ENCODE measurements at places on chromosomes 6 and 20. TPM values are rescaled to one million over a fixed set of nuclear protein-coding genes. Genes with fewer than 3 reads are reported as not detected.

DNA sequence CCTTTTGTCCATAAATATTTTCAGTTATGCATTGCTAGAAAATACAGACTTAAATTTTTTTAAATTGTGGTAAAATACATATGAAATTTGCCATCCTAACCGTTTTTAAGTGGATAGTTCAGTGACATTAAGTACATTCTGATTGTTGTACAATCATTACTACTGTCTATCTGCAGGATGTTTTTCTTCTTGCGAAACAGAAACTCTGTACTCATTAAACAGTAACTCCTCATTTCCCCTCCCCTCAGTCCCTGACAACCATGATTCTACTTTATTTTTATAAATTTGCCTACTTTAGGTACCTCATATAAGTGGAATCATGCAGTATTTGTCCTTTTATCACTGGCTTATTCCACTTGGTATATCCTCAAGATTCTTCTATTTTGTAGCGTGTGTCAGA is 21.3 kb downstream of the TAF11 start:
- no peak overlapping the region for H3K4me3 ChIP-seq
- no peak for DNase-seq
- H3K27me3 ChIP-seq, result no peaks in the 10 kb centered on the region
- peaks cover 6% of the 10 kb centered on the region for H3K36me3 ChIP-seq

- no peaks in the 10 kb centered on the region for H3K27me3 ChIP-seq
- peaks cover 41% of the 10 kb centered on the region for H3K4me1 ChIP-seq
- no peak for DNase-seq
- no peak overlapping the region for H3K27ac ChIP-seq
- H3K4me3 ChIP-seq, result no peak overlapping the region
Measured at GRCh38 chr6:111837007-111837406, 36.2 kb downstream of the FYN start.

DNA sequence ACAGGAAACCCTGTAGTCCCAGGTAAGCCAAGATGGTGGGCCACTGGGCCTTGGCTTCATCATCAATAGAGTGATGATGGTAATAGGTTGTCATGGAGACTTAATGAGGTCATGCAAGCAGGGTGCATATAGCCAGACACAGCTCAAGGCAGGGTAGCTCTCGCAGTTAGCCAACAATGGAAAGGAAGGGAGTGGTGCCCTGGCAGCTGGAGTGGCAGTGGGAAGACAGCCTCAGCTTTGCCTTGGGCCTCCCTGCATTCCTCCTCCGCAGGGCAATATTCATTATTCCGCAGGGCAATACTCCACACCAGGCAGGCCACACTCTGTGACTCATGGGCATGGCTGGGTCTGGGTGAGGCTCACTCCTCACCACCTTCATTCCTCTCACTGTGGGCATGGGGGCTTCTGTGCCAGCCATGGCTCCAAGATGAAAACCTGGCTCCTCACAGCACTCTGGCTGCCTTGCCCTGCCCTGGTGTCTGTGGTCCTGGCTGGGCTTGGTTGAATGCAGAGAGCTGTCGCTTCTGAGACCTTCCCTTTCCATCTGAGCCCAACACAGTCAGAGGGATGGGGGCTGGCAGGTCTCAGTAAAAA is 163.1 kb upstream of the PMEPA1 start:
- H3K36me3 ChIP-seq, result no peaks in the 10 kb centered on the region
- no peaks in the 10 kb centered on the region for H3K4me1 ChIP-seq
- peak; percentile 28 for DNase-seq

GRCh38 chr20:41352666-41353065 is 12.0 kb downstream of the LPIN3 start:
- DNase-seq, result no peak
- no peaks in the 10 kb centered on the region for H3K36me3 ChIP-seq

DNA sequence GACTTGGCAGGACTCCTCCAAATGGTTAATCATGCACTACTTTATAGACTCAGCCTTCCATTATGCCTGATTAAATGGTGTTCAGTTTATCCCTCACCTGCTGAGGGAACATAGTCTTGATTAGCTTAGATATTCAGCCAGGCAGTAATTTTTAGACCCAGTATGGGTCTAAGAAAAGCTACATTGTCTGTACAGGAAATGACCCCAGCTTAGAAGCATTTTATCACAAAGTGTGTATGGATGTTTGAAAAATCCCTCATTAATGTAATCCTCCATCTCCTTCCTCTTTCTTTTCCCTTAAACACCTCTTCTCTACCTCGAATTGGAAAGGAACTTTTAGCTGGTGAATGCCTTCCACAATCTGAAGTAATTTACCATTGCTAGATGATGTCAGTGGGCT is 252.2 kb upstream of the BMP2 start:
- no peaks in the 10 kb centered on the region for H3K4me1 ChIP-seq
- no peak for DNase-seq
- H3K27me3 ChIP-seq, result no peaks in the 10 kb centered on the region
- H3K4me3 ChIP-seq, result no peak overlapping the region
- no peak overlapping the region for H3K27ac ChIP-seq

DNA sequence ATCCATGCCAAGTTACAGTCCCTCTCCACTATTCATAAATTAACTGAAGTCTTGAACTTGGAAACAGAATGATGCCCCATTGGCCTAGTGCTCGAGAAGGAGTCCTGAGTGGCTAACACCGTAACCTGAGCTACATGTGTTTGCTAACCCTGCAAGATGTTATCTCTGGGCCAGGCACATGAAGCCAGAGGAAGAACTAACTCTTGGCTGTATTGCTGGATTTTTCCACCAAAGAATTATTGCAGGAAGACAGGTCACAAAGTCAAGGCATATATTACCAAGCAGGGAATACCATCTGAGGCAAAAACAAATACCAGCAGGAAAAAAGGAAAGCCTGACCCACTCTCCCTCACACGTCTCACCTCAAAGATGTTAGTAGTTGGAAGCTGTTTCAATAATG is 148.9 kb upstream of the PHACTR1 start:
- H3K27ac ChIP-seq, result no peak overlapping the region
- H3K4me3 ChIP-seq, result no peak overlapping the region
- peaks cover 20% of the 10 kb centered on the region for H3K4me1 ChIP-seq
- H3K27me3 ChIP-seq, result no peaks in the 10 kb centered on the region
- DNase-seq, result no peak

DNA sequence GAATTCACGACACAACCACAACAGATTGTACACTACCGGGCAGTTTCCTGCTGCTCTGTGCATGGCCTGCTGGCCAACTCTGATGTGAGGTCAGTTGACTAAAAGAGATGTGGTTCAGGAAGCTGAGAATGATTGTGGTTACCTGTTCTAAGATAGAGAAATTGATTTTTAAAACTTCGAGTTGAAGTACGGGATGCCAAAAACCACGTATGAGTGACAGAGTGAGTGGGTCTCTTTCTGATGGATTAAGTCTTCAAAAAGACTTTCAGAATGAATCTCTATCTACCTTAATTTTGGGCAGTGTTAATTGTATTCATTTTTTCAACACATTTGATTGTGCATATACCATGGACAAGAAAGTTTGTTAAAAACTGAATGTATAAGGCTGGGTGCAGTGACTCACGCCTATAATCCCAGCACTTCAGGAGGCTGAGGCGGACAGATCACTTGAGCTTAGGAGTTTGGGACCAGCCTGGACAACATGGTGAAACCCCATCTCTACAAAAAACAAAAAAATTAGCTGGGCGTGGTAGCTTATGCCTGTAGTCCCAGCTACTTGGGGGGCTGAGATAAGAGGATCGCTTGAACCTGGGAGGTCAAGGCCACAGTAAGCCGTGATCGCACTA is 121.2 kb downstream of the SGK1 start:
- no peaks in the 10 kb centered on the region for H3K4me1 ChIP-seq
- H3K4me3 ChIP-seq, result no peak overlapping the region
- no peak for DNase-seq
- H3K36me3 ChIP-seq, result no peaks in the 10 kb centered on the region
- no peak overlapping the region for H3K27ac ChIP-seq

DNA sequence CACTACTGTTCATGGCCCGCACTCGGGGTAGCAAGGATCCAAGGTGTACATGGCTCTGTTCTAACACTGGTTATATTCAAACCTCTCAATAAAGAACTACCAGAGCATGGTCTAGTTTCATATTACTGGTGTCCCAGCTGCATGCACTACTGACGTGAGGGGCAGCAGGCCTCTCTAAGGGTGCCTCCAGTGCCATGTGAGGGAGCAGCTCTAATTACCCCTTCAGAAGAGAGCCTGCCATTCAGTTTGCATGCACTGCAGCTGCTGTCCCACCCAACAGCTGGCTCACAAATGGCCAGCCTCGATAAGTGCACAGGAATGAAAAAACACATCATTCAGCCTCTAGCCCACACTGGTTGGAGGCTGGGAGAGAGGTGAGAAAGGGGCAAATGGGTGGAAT is 85.2 kb downstream of the SMLR1 start:
- no peak overlapping the region for H3K27ac ChIP-seq
- H3K36me3 ChIP-seq, result peaks cover 4% of the 10 kb centered on the region
- H3K4me3 ChIP-seq, result no peak overlapping the region
- H3K4me1 ChIP-seq, result peaks cover 6% of the 10 kb centered on the region
- DNase-seq, result no peak

DNA sequence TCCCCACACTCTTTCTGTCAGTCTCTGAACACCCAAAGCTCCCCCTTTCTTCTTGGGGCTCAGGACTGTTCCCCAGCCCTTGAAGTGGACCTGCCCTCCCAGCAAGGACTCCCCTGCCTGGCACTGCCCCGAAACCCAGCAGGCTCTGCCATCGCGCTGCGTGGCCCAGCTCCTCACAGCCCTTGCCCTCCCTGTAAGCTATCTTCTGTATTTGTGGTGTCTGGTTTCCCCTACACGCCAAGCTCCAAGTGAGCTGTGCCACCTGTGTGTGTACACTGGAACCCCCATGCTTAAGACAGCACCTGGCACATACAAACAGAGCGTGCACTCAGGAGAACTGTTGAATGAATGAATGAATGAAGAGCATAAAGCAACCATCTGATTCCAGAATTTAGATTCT is 57.7 kb downstream of the TMEM242 start:
- no peaks in the 10 kb centered on the region for H3K27me3 ChIP-seq
- no peaks in the 10 kb centered on the region for H3K36me3 ChIP-seq
- no peaks in the 10 kb centered on the region for H3K4me1 ChIP-seq
- H3K27ac ChIP-seq, result no peak overlapping the region
- DNase-seq, result no peak
- H3K4me3 ChIP-seq, result no peak overlapping the region

DNA sequence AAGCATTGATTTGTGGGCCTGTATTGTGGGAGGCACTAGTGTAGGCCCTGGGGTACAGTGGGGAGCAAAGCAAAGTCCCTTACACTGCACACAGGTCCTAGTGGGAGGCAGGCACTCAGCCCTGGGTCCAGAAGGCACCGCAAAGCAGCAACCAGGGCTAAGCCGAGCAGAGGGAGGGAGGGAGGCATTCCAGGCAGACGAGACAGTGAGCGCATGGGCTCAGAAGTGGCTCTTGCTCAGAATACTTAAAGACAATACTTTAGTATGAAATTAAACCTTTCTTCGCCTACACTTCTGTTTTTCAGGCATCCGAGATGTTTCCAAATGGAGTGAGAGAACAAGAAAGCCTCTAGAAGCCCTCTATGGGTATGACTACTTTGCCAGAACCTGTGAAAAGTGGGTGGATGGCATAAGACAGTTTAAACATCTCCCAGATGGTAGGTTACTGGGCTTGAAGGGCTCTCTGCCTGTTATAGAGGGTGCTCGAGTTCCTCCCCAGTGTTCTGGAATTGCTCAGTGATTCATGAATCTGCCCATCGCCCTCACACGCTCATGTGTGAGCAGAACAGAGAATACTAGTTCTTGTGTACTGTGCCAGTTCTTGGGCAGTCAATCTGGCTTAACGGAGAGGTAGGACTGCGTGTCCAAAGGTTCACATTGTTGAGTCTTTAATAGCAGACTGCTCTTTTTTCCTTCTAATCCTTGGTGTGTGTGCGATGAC is 18.7 kb downstream of the BPHL start:
- peaks cover 31% of the 10 kb centered on the region for H3K36me3 ChIP-seq
- H3K27me3 ChIP-seq, result no peaks in the 10 kb centered on the region
- peak overlapping the region; percentile 17 for H3K27ac ChIP-seq
- peaks cover 27% of the 10 kb centered on the region for H3K4me1 ChIP-seq
- DNase-seq, result no peak
- no peak overlapping the region for H3K4me3 ChIP-seq

DNA sequence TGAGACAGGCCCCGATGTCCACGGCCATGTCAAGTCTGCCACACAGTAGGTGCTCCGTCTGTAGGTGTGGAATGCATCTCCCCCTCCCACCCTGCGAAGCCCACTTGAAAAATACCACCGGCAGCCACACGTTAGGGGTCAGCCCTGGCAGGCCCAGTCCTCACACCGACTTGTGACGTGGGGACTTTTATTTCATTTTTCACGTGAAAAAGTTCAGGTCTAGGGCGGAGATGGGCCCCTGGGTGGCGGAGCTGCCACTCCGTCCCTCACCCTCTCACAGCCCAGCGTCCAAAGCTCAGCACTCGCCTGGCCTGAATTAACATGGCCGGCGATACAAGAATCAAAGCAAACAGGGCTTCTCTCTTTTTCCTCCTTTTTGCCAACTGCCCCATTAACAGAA is 3.8 kb upstream of the TUBB1 start:
- no peak overlapping the region for H3K27ac ChIP-seq
- H3K4me3 ChIP-seq, result no peak overlapping the region
- H3K27me3 ChIP-seq, result no peaks in the 10 kb centered on the region
- H3K4me1 ChIP-seq, result peaks cover 57% of the 10 kb centered on the region

- no peak for DNase-seq
- no peaks in the 10 kb centered on the region for H3K36me3 ChIP-seq
- no peaks in the 10 kb centered on the region for H3K27me3 ChIP-seq
- 0 out of 2 replicates have a peak overlapping the region, but pooled peaks have one; percentile 6 for H3K27ac ChIP-seq
Measured at GRCh38 chr6:52617087-52617486, 40.2 kb upstream of the TRAM2 start.

- H3K4me3 ChIP-seq, result no peak overlapping the region
- no peak for DNase-seq
- H3K27ac ChIP-seq, result no peak overlapping the region
- no peaks in the 10 kb centered on the region for H3K36me3 ChIP-seq
- H3K27me3 ChIP-seq, result no peaks in the 10 kb centered on the region
Measured at GRCh38 chr6:146827216-146827928, 228.6 kb downstream of the ADGB start.

DNA sequence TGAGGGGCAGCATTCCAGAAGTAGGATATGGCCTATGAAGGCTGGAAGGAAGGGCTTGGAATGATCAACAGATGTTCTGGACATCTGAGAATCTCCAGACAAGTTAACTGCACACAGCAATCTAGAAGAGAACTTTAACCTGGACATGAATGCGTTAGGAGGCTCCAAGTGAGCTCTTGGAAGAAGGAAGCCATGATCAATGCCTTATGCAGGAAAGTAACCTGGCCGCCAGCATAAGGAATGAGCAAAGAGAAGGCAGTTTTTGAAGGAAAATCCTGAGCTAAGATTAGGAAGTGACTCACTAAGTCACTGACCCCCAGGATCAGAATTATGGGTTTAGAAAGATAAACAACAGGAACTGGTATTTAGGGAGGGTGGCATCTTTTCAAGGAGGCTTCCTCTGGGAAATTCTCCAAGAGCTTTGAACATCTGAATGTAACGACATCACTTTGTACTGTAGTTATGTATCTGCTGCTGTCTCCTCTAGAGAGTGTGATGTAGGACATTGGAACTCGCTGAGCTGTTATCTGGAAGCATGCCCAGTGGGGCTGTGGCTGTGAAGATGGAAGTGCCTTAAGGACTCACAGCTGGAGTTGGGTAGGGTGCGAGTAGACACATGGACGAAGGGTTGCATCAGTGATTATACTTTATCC is 236.8 kb downstream of the PACRG start:
- peaks cover 18% of the 10 kb centered on the region for H3K4me1 ChIP-seq
- peak; percentile 85 for DNase-seq
- peak overlapping the region; percentile 74 for H3K27ac ChIP-seq
- H3K27me3 ChIP-seq, result no peaks in the 10 kb centered on the region

The ZCCHC3 gene
- 25.2 TPM for total RNA-seq

The PYGB gene
- total RNA-seq, result 192 TPM

The VGLL2 gene
- not detected for total RNA-seq

The TREML1 gene
- total RNA-seq, result not detected

The CDH26 gene
- not detected for total RNA-seq

Data from SJSA1 (cell line).